ENCODE measurements at places on chromosomes 1 and 21.
A peak's percentile ranks its signal among the peaks of the same experiment; 100 is the strongest.

- DNase-seq = no peak
These were observed 20.7 kb downstream of the DIPK1A start for GRCh38 chr1:92940541-92940940.

- DNase-seq = no peak
These were observed 4.0 kb upstream of the TRIM11 start for GRCh38 chr1:228410671-228411070.

- DNase-seq = no peak
These were observed 595 bp upstream of the ZNHIT6 start for GRCh38 chr1:85708829-85709227.

DNA sequence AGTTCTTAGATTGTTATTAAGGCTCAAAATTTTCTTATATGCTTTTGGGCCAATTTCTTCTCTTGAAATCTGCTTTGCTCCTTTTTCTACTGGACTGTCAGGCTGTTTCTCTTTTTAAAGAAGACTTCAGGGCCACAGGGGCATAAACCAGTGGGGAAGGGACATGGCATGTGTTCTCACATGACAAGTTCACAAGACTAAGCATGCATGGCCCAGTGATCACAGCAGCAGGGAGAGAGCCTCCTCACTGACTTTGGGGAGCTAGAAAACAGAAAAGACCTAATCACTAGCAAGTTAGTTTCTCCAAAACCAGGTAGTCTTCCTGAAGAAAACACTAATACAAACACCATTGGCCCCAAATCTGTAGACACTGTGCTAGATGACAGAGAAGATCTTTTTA lies 64.8 kb downstream of the RAB3GAP2 start:
- DNase-seq = no peak

- DNase-seq = no peak
These were observed 55.0 kb upstream of the ATP2B4 start for GRCh38 chr1:203571661-203572060.

DNA sequence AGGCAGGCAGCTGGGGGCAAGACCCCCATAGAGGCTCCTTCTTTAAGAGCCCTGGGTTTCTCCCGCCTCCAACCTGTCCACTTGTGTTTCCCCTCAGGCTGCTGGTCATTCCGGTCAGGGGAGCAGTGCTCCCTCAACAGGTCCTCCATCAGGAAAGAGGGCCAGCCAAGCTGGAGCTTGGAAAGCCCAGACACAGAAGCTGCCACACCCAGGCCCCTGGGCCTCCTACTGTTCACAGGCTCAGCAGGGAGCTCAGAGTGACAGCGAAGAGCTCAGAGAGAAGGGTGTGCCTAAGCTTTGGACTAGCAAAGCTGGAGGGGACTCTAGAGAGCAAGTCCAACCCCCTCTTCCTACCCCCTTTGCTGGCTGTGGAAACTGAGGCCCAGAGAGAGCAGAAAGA lies 10.3 kb upstream of the CDCP2 start:
- no peak for DNase-seq

GRCh38 chr1:85132078-85132720 lies 68.6 kb downstream of the SYDE2 start:
- no peak for DNase-seq

GRCh38 chr1:204728045-204728444 lies 42.5 kb upstream of the LRRN2 start:
- DNase-seq = no peak

GRCh38 chr1:34370748-34371147 lies 194.0 kb downstream of the C1orf94 start:
- DNase-seq = no peak

GRCh38 chr1:159012495-159012894 lies 2.8 kb downstream of the IFI16 start:
- DNase-seq = peak; percentile 58

DNA sequence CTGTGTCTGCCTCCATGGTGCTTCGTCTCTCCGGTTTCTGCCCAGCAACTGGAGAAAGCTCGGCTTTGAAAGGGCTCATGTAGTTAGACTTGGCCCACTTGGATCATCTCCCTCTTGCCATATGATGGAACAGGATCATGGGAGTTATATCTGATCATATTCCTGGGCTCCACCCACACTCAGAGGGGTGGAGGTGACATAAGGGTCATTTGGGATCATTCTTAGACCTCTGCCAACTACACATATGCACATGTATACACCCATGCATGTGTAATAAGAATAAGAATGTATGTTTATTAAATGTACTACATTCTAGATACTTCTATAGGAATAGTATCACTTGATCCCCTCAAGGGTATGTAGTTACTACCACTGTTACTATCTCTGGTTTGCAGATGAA lies 74.1 kb upstream of the WNT4 start:
- no peak for DNase-seq

- no peak for DNase-seq
These were observed 10.2 kb downstream of the SYT2 start for GRCh38 chr1:202700061-202700460.
